ENCODE measurements at places on chromosomes 16 and 17.

DNA sequence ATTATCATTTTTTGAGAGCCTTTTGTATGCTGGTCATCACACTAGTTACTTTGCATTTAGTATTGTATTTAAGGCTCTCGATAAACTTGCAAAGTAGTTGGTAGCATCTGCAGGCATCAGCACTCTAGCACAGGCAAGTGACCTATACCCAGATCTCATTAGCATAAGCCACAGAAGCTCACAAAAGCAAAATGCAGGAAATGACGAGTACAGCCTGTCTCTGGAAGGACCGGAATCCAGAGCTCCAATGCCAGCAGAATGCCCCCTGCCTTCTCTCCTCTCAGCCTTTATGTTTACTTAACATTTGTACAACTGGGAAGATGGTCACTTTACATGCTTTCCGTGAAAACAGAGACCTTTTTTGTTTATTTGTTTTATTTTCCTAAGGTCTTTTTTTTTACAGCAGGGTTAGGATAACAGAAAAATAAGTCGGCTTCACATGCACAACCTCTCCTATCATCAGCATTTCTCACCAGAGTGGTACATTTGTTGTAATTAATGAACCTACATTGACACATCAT is 45.4 kb upstream of the MYOCD start:
- no peak for DNase-seq

DNA sequence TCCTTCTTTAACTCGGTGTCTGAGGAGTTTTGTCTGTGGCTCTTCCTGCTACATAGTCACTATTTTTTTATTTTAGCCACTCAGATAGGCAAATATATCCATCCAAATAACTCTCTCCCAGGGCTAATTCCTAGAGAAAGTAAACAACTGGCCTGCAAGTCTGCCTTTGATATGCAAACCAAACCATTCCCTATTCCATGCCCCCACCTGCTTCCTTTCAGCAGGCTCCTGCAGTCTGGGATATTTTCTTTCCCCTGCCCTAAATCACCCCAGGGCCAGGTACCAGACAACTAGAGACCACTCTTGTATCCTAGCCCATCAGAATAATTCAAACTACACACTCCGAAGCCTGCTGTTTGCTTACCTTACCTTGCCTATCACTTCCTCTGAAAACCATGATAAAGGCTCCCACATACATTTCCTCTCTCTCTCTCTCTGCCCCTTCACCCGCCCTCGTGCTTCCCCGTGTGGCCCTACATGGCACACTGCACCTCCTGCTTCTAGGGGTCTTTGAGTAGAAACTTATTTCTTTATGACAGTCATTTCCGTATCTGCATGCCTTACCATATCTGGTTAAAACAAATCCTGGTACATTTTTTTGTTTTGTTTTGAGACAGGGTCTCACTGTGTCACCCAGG is 8.3 kb downstream of the CD300H start:
- DNase-seq = no peak

GRCh38 chr17:16211590-16211989 is 3.7 kb downstream of the NCOR1 start:
- DNase-seq = no peak

GRCh38 chr16:70726892-70727361 is 41.1 kb upstream of the MTSS2 start:
- no peak for DNase-seq

DNA sequence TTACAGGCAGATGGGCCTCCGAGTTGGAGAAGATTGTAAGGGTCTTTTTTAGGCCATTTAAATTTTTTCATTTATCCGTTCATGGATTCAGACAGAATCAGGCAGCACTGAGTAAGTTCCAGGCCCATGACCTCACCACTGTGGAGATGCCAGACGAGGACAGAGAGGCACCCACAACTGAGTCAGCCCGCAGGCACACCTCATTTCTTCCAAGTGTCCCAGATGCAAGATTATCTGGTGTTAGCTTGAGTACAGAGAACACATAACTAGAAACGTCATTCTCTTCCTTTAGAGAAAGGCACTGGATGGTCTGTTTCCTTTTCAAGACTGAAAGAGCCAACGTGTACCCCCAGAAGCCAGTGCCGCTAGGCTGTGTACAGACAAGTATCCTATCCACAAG is 16.9 kb downstream of the CLEC16A start:
- no peak for DNase-seq

GRCh38 chr16:56643080-56643778 is 4.8 kb downstream of the MT1A start:
- peak; percentile 78 for DNase-seq

DNA sequence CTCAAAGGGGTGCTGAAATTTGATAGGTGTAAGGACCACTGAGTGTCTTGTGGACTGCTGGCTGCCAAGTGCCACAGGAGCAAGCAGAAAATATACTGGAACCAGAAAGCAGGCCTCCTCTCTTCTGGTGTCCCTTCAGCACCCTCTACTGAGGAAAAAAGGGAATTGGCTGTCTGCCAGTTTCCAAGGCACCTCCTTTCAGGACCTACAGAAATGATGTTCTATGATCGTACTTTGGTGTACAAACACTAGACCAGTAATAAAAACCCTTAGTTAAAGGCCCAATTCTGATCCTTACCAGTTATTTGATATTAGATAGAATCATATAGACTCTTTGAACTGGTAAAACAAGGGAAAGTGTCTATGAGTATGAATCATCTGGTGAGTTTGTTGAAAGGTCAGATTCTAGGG is 35.8 kb upstream of the BCAS3 start:
- DNase-seq = no peak
